ENCODE measurements at places on chromosomes 3 and 15. TPM values are rescaled to one million over a fixed set of nuclear protein-coding genes. Genes with fewer than 3 reads are reported as not detected.

Gene PRR20G
- not detected for total RNA-seq

Gene RGMA
- 64.2 TPM for total RNA-seq

Gene XYLB
- 41.6 TPM for total RNA-seq

DNA sequence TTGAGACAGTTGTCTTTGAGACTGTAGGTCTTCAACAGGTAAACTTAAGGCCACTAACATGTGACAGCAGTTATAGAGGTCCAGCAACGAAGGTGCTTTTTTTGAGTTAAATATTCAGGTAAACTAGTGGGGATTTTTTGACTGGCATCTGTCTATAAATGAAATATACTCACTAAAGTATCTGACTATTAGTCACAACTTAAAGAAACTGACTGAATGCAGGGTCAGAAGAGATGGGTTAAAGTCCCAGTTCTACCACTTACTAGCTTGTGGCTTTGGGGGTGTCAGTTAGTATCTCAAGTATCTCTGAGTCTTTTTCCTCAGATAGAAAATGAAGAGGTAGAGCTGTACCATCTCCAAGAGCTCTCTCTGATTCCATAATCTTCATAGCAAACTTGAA is 18.0 kb downstream of the MIX23 start:
- no peak for DNase-seq

DNA sequence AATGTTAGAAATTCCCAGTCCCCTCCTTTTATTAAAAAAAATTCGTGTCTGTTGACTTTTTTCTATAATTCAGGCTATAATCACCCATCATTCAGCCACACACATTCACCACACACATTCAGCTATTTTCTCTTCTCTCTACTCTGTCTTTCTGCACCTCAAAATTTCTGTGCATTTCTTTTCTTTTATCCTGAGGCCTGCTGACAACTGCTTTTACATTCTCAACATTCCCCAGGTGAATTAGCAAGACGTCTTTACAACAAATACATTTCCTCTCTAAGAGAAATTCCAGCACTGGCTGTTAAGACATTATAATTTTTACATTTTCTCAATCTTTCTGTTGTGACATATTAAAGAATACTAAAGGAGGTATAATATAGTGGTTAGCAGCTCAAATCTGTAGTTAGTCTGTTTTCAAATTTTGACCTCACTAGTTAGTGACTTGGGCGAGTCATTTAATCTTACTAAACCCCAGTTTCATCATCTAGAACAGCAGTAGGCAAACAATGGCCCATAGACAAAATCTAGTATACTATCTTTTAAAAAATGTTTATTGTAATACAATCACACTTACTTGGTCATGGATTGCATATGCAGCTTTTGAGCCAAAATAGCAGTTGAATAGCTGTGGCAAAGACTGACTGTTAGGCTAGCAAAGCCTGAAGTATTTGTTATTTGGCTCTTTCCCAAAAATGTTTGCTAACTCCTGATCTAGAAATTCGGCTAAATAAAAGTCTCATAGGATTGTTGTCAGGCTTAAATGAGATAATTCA is 350.7 kb downstream of the NSUN3 start:
- no peak for DNase-seq

DNA sequence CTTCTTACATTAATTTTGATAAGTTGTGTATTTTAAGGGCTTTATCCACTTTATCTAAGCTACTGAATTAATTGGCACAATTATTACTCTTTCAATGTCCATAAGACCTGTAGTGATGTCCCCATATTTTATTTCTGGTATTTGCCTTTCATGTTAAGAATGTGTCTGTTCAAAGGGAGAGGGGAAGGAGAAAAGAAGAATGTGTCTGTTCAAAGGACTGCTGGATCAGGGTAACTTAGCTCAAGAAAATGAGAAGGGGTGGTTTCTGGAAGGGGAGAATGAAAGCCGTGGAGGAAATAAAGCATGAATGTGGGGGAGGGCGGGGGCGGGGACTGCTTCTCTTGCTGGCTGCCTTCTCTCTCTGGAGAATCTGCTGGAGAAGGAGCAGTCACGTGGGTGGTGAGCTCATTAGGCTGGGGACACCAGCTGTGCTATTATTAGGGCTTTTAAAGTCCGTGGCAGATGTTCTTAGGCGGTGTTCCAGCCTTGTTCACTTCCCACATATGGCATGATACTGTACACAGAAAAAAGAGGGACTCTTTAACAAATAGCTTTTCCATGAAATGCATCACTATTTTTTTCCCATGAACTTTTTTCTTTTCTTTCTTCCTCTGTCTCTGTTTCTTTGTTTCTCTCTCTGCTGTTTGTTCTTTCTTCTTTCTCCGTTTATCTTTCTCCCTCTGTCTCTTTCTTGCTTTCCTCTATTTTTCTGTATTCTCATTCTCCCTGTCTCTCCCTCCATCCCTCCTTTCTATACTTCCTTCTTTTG is 63.7 kb upstream of the ULK4 start:
- DNase-seq, result peak; percentile 79

DNA sequence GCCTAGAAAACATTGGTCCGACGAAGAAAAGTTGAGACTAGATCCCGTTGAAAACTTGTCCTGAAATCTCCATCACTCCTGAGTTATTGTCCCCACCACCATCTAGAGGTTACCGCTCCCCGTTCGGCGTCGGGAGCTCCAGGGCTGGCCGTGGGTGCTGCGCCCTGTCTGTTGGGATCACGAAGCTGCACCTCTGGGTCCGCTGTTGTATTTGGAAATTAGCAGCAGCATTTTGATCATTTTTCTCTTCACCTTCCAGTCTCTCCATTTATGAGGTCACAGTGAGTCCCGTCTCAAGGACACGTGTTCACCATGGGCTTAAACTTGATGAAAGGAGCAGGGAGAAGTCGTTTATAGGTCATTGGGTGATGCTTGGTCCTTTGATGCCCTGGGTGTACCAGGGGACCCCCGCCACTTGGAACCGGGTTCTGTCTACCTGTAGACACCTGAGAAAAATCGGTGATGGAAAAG is 565 bp downstream of the MANF start:
- DNase-seq, result peak; percentile 38

Gene COL6A5
- not detected for total RNA-seq

Gene ZNF502
- 0.58 TPM for total RNA-seq

GRCh38 chr15:38349251-38349650 is 96.6 kb downstream of the SPRED1 start:
- DNase-seq, result no peak

Gene GOLGA8G
- total RNA-seq, result not detected

GRCh38 chr15:64716452-64716851 is 58.9 kb downstream of the RBPMS2 start:
- DNase-seq, result no peak

Gene PPM1L
- 15.8 TPM for total RNA-seq

GRCh38 chr3:177468331-177468730 is 271.0 kb upstream of the TBL1XR1 start:
- DNase-seq, result no peak

GRCh38 chr3:179949869-179950268 is 86.9 kb downstream of the PEX5L start:
- DNase-seq, result no peak

GRCh38 chr3:167712445-167712844 is 22.2 kb downstream of the PDCD10 start:
- no peak for DNase-seq

GRCh38 chr15:68812069-68812468 is 8.6 kb downstream of the ANP32A start:
- DNase-seq, result no peak

Gene CPLX3
- total RNA-seq, result not detected

Gene MYL3
- 3.1 TPM for total RNA-seq

Gene SAMMSON
- total RNA-seq, result 4.9 TPM

GRCh38 chr15:90495067-90495466 is 34.7 kb upstream of the CRTC3 start:
- no peak for DNase-seq

DNA sequence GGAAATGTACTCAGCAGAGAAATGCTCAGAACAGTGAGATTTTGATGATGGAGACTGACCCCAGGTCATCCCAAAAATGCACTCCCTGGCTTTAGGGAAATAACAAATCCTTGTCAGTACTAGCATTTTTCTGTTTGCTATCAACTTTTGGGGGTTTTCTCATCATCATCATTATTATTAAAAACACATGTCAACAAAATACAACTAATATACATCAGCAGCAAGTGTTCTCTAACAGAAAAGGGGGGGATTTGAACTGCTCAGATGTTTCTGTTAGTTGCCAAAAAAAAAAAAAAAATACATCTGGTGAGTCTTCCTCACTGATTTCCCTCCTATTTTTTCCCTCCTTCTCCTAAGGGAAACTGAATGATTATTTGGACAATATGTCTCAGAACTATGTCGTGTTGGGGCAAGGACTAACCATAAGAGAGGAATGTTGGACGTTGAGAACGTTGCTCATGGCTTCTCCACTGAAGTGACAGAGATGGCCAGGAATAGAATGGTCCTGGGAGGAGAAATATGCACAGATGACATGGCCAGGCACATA is 230.0 kb upstream of the MCTP2 start:
- peak; percentile 45 for DNase-seq

DNA sequence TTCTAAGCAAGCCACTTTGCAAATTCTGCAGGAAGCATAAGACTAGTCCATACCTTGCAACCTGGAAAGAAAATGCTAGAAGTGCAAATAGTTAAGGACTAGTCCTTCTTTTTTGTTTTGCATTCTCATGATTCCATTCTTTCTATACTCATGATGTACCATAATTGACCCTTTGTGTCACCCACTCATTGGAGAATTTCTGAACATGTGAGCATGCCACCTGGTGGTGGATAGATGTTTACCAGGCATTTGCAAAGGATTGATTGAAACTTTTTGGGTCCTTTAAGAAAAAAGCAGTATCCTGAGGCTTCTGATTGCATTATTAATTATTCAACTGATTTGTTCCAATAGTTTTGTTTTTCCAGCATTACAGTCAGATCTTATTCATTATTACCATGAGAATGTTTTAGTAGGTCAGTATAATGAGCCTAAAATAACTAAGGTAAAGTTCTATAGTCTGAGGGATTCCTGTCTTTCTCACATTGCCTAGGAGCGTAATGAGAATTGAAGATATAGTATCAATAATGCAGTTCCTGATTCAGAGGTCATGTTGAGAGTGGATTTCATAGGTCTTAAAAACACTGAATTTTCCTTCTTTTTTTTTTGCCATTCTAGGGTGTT is 20.2 kb upstream of the DIPK2A start:
- peak; percentile 45 for DNase-seq

GRCh38 chr15:98907927-98908471 is 99.6 kb downstream of the PGPEP1L start:
- no peak for DNase-seq

GRCh38 chr3:69494185-69494584 is 108.3 kb upstream of the FRMD4B start:
- no peak for DNase-seq

Gene LCTL
- total RNA-seq, result not detected

DNA sequence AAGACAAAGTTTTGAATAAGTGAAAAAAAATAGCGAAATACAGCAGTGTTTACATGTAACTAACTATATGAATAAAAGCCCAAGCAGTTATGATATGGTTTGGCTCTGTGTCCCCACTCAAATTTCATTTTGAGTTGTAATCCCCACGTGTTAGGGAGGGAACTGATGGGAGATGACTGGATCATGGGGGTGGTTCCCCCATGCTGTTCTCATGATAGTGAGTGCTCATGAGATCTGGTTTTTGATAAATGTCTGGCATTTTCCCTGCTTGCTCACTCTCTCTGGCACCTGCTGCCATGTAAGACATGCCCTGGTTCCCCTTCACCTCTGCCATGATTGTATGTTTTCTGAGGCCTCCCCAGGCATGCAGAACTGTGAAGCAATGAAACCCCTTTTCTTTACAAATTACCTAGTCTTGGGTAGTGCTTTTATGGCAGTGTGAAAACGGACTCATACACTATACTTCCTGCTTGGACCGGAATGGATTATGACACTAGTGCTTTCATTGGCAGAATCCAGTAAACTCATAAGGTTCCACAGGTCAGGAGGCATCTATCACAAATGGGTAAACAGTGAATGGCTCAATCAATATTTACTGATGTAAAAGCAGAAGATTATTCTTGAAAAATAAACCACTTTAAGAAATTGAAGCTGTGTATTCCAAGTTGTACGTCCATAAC is 192.1 kb downstream of the CBLB start:
- DNase-seq, result no peak

- no peak for DNase-seq
Observed at GRCh38 chr3:96831175-96831574, 16.8 kb downstream of the EPHA6 start.

DNA sequence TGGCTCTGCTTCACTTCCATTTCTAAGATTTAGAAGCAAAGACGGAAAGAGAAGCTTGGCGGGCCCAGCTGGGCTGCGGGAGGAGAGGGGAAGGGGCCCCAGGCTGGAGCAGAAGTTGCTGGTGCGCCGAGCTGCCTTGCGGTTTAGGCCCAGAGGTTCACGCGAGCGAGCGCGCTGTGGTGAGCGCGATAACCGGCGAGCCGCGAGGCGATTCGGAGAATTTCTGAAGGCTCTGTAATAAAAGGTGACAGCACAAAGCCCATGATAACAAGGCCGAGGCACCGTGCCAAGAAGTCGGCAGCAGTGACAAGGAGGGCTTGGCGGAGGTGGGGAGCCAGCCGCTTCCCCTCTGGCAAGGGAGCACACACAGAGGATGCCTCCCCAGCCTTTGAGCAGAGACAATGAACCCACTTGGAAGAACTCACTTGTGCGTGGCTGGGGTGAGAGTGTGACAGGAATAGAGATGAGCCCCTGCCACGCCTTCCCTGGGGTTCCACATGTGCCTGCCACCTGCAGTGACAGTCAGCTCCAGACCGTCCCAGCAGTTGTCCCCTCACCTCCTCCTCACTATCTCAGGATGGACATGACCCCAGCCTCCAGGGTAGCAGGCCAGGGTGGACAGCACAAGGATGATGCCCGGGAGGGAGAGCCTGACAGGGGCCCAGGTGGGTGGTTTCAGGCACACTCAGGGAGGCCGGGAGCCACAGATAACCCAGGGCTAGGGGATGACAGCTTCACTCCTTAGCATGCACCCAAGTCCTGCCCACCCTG is 315.2 kb downstream of the UACA start:
- DNase-seq, result peak; percentile 50

DNA sequence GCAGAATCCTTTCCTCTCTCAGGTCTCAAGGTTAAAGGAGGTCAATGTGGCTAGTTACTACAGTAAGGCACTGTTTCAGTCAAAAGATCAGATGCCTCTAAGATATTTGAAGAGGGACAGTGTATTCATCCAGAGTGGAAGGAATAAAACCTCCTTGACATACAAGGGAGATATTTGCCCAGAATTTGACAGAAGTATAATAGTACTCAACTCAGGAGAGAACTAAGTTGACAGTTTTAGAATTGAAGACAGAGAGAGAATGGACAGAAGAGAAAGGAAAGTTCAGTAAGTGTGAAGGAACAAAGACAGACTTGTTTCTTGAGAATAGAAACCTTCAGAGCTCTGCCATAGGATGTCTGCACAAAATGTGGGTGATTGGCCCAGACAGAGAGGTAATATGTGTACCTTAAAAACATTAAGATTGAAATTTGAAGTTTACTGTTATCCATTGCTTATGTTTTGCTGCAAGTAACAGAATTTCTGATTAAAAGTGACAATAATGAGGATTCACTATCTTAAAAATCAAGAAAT is 507.1 kb downstream of the IGSF11 start:
- no peak for DNase-seq

GRCh38 chr3:22920006-22920405 is 283.1 kb upstream of the UBE2E2 start:
- DNase-seq, result no peak
